ENCODE measurements at places on chromosomes 12 and 14.

GRCh38 chr14:54387328-54387727 is 9.5 kb upstream of the CDKN3 start:
- no peak for DNase-seq

DNA sequence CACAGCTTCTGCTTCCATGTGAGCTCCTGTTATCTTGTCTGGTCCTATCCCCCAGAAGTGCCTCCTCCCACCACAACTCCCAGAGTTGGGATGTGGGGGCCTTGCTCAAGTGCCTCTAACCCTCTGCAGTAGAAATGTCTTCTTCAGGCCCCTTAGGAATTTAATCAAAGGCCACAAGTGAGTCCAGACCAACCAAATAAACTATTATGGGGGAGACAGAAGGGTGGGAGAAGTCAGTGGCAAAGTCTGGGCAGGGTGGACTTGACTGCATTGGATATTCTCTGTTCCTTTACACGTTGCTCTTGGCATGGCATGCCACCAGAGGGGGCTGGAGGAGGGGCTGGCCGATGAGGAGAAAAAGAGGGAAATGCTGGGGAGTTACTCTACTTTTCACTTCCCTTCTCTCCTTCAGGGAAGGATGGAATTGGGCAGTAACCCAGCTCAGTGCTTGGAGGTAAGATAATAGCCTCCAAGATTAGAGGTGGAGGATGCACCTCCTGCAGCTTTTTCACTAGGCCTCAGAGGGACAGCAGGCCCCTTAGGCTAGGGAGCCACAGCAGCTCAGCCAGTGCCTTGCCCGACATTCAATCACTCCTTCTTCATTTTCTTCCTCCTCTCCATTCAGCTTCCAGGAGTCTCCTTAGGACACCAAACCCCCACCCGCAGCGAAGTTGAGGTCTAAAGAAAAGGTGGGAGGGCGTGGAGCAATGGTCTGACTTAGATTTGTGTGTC is 1.2 kb upstream of the AP1G2 start:
- DNase-seq = no peak

GRCh38 chr12:67338426-67338825 is 69.3 kb downstream of the CAND1 start:
- no peak for DNase-seq

GRCh38 chr14:30185832-30186231 is 258.2 kb upstream of the PRKD1 start:
- no peak for DNase-seq

DNA sequence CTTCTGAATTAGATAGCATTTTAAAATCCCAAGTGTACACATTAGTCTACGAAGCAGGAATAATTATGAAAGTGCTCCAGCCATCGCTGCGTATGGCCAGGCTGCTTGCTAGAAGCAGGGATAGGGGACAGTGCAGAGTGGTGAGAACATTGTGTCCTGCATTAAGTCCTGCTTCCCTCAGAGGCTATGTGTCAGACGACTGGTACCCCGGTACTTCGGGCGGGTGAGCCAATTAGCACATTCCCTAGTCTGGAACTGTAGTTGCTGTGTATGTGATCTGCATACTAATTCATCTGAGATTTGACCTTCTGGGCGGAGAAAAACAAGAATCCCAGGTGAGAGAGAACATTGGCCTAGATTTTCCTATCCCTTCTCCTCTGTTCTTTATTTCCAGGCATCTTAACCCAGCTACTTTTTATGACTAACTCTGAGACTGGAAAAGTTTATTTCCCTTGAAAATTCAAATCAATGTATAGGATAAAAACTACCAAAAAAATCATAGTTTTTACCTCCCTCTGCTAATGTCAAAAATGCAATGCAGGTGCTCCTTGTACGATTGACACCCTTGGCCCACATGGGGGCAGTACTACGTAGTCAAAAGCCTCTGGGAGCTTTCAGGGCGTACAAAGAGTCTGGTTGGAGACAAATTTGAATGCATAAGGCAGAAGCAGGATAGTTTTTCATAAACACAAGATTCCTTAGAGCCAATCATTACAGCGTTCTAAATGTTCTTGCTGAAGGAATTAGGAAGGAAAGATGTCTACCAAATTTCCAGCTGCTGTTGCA is 764.3 kb downstream of the NOVA1 start:
- no peak for DNase-seq

DNA sequence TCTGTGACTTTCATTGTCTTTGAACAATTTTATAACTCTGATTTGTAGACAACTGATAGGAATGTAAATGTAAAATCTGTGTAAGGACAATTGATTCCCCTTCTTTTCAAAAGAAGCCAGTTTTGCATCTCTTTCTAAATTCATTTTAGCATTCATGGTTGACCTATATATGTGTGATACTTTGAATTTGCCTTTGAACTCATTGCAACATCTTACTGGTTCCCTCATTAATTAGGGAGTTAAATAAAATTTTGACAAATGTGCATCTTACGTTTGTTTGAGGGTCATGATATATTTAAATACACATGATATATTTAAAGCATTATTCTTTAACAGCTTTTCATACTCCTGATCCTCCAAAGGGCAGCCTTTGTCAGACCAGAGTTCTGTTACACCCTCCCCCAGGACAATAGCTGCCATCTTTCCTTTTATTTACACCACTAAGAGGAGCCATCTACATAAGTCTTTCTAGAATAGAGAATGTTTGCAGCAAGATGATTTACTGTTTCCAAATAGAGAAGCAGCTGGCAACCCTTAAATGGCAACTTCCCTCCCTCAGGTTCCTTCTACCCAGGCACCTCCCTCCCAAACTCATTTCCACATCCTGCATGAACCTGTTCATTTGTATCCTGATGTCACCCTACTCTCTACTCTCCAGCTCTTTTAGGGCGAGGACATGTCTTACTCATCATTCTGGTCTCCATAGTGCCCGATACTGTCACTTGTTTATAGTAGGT is 40.2 kb upstream of the APPL2 start:
- DNase-seq = peak; percentile 68

GRCh38 chr12:122048151-122048550 is 26.5 kb downstream of the BCL7A start:
- DNase-seq = no peak

Data from NCI-H2081 treated with DMSO at 0.1 percent for 48 hours (cell line).